ENCODE measurements at places on chromosomes 2 and 18.

- DNase-seq = no peak
These were observed 28.4 kb downstream of the FAM228A start for GRCh38 chr2:24203029-24203786.

GRCh38 chr2:108835040-108835439 is 48.5 kb downstream of the CCDC138 start:
- DNase-seq = no peak

- no peak for DNase-seq
These were observed 1.6 kb downstream of the PPM1B start for GRCh38 chr2:44170311-44170717.

DNA sequence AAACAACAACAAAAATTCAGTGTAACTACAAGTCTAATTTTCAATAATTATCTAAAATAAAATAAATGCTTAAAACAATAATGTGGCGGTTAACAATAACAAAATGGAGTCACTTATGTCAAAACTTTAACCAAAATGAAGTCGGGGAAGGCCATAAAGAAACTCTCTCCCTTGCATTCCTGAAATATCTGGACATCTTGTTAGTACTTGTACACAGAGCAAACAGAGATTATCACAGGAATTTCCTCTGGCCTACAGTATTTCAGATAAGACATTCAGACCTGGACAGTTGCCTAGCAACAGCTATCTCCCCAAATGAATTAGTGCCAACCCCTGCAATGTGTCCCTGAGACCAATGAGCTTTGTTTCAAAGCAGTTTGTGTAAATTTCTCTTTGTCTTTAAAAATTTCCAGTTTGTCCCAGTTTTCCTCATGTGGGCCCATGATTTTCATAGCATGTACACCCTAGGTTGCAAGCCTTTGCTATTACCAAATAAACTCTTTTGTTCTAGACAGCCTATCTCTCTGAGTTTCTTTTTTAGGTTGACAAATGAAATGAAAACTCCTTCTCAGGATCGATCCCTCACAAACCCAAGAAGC is 68.6 kb downstream of the EXOC6B start:
- DNase-seq = no peak

- no peak for DNase-seq
These were observed 17.4 kb downstream of the LDLRAD4 start for GRCh38 chr18:13235981-13236380.

- DNase-seq = no peak
These were observed 855.6 kb downstream of the TSN start for GRCh38 chr2:122610948-122611609.

- DNase-seq = no peak
These were observed 201.8 kb upstream of the FN1 start for GRCh38 chr2:215637651-215638050.

DNA sequence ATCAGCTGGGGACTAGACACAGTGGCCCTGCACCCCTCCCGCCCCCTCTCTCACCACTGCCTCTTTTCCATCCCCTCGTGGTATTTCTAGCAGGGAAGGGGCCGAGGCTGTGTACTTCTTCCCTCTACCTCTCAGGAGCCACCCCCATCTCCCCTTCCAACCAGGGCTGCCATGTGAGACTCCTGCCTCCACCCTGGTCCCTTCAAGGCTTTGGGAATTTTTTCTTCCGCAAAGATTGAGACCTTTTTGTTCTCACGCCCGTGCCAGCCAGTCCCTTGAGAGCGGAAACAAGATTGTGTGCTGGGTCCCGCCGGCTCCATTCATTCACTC is 39.1 kb downstream of the LPIN1 start:
- DNase-seq = no peak

- DNase-seq = no peak
These were observed 9.6 kb downstream of the DCDC2C start for GRCh38 chr2:3712831-3713503.

DNA sequence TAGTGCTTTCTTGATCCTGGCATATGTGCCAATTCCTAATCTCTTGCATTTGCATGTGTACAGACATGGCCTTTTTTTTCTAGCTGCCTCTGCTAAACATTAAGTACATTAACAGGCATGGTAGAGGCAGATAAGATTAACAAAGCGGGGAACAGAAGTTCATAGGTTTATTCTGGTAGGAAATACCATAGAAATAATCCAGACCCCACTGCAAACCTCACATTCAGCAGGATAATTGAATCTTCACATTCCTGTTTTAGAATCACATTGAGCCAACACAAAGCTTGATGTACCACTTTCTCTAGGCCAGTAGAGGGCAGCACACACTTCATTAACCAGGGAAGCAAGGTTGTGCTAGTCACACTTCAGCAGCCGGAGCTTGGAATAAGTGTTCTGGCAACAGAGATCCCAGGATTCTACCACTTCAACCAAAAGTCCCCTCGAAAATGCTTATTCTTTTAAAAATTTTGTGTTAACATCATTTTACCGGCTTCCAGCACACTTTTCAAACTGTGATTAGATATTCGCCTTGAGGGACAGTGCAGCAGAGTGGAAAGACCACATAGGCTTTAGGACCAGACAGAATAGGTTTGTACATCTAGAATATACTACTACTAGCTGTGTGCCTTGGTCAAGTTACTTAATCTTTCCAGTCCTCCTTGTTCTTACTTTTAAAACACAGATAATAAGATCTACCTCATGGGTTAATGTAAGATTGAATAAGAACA is 420.2 kb upstream of the CHST9 start:
- no peak for DNase-seq

GRCh38 chr18:24514439-24514838 is 54.0 kb downstream of the HRH4 start:
- DNase-seq = no peak

DNA sequence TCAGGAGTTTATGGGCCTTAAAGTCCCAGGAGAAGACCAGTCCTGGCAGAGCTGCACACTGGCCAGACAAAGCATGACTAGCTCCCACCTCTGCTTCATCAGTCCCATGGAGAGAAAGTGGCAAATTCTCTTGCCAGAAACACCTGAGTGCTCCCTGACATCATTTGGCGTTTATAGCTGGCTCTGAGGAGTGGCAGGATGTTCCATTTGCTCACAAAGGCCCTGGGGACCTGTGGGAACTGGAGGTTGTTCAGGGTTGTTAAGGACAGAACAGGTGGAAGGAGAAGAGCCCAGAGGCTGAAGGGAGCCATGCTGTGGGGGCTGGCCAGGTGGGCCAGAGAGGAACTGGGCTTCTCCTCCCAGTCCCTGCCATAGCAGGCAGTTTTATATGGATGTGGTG is 56.1 kb downstream of the RPL37A start:
- no peak for DNase-seq

DNA sequence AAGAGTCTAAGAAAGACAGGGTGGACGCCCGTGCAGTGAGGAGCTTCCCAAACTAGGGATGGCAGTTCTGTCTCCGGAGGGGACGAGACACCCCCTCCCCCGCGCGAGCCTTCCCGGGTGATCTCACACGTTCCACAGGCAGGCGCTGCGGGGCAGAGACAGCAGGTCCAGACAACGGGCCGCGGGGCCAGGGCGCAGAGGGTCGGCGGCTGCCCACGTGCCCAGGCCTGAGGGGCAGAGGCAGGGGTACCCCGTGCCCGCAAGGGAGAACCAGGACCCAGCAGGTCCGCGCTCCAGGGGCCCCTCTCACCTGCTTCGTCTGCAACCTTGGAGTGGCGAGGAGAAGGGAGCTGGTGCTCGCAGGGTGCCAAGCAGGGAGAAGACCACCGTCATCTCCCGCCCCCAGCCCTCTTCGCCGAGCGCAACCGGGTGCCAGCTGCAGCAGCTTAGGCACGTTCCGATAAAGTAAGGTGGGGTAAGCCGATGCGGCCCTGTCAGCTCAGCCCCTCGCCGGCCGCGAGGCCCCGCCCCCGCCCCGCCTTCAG is at the start of gene GPR155:
TSS of gene GPR155 (minus strand) at position 467 of the 545 bp plus-strand sequence. CDS start 5,073 bp downstream, outside the sequence.
- peak; percentile 19 for DNase-seq

DNA sequence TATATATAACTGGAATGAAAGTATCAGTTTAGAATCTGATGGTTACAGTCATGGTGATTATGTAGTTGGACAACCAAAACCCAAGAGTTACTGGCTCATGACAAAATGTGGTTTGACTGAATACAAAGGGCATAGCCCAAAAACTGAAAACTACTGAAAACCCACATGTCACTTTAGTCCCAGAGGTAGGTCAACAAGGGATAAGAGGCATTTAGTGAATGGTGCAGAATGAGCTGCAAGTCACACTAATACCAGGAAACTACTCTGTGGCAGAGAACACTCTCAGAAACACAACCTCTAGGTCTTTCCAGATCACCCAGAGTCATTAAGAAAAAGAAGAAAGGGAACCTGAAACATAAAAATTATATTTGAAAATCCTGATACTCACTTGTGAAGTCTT is 154.5 kb downstream of the AGPS start:
- DNase-seq = no peak

DNA sequence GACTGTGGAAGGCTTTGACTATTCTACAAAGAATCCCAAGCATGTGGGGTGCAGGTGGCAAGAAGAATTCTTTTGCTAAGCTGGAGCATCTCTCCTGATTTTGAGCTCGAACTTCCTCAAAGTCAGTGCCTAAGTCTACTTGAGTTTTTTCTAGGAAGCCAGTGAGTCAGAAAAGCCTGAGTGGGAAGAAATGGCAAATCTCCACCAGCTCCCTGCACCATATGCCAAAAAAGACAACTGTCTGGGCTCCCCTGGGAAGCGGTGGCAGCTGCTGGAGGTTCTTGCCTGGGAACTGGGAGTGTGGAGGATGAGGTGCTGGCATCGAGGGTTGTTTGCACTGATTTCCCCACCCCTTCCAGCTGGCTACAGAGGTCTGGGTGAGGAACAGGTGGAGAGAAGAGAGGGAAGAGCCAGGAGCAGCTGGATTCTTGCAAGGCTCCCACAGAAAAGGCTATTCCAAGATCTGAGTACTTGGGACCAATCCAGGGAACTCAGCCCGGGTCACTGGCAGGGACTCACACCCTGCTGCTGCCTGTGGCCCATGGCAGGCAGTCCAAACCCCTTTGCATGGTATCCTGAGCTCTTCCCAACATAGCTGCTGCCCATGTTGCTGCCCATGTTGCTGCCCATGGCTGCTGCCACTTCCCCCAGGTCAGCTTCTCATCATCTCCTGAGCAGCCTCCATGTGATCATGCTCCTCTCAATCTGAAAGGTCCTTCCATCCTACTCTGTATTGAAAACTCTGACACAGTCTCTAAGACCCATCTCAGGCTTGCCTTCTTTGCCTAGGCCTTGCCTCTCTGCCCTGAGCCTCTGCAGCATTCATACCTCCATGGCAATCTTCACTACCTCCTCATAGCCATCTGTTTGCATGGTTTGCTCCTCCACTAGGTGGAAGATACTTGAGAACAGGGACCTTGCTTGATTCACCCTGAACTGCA is 128.3 kb upstream of the SPATS2L start:
- DNase-seq = no peak

- DNase-seq = no peak
These were observed 19.3 kb downstream of the FBLN7 start for GRCh38 chr2:112157472-112157871.

DNA sequence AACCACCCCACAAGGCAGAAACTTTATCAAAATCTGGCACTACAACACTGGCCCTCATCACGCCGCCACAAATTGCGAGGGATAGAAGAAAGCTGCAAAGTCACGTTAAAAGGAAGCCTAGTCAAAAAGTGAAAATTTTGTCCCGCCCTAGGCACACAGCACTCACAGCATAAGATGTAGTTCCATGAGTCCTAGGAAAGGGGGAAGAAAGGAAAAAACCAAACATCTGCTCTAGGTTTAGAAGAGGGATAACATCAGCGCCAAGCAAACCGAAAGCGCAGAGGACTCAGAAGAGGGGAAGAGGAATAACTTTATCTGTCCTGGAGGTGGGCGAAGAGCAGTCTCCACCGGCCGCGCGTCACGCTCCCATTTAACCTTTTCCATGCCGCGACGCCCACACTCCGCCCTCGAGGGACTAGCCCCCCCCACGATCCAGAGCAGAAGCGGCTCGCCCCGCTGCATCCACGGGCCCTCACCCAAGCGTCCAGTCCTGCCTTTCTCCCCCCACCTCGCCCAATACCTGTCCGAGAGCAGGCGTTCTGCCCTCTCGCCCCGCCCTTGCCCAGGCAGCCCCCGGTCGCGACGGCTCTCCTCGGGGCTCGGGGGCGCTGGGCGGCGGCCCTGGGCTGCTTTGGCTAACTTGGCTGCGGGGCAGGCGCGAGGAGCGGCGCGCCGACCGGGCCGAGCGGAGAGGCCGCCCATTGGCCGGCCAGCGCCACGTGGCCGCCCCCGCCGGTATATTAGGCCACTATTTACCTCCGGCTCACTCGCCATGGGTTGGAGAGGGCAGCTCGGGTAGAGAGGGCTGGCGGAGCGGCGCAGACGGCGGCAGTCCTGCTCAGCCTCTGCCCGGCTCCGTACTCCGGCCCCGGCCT is at the start of gene HOXD1:
TSS of gene HOXD1 (plus strand) at position 770 of the 875 bp plus-strand sequence. CDS start 134 bp downstream, outside the sequence.
- DNase-seq = no peak

DNA sequence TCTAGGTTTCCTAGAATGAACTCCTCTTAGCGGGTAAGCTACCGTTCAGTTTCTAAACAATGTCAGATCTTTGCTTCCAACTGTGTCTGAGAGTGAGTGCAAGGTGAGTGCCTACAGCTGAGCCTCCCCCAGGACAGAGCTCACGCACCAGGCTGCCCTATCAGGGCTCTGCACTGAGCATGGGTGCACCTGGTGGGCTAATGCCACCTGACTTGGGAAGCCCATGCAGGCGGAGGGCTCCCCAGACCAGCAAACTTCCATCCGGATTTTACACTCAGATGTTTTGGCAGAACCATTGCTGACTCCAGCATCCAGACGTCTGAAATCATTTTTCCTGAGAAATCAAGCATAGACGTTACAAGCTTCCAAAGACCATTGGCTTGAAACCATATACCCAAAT is 16.1 kb upstream of the MLPH start:
- DNase-seq = no peak

DNA sequence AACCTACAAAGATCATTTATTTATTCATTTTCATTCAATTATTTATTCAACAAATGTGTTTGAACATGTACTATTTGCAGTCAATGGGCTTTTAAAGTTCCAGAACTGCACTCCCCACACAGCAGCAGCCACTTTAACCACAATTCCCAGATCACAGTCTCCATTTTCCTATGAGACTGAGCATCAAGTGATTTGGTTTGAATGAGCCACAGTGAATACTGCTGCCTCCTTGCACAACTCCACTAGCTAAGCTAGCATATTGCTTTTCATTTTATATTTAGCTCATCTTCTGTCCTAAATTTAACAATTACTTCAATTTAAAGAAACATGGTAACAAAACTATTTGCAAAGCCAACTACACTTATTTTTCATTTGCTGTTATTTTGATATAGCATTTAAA is 353.4 kb upstream of the VRK2 start:
- no peak for DNase-seq

GRCh38 chr2:107001551-107001950 is 115.6 kb upstream of the ST6GAL2 start:
- no peak for DNase-seq

- DNase-seq = no peak
These were observed 10.8 kb upstream of the ARHGEF4 start for GRCh38 chr2:130825966-130826253.

- no peak for DNase-seq
These were observed 4.3 kb downstream of the ZBTB7C start for GRCh38 chr18:48404716-48405507.

DNA sequence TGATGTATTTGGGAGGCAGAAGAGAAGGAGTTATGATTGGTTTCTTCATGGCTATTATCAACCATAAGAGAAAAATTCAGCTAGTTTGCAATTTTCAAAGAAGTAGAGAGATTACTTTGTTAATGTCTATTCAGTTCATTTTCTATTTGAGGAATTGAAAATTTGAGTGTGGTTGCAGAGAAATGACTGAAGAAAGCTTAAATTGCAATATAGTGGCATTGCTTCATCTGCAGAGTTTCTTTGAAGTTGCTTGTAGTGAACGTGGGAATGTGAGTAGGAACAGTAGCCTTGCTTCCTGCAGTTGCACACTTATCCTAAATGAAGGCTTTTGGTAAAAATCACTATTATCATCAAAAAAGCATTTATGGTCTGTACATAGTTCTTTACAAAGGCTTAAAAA is 14.7 kb upstream of the CYRIA start:
- DNase-seq = no peak

- DNase-seq = no peak
These were observed 319.6 kb upstream of the TCF4 start for GRCh38 chr18:55907453-55908175.

Data from thoracic aorta (tissue), 2 donors.